ENCODE measurements at places on chromosomes 7 and 10.
A peak's percentile ranks its signal among the peaks of the same experiment; 100 is the strongest.

DNA sequence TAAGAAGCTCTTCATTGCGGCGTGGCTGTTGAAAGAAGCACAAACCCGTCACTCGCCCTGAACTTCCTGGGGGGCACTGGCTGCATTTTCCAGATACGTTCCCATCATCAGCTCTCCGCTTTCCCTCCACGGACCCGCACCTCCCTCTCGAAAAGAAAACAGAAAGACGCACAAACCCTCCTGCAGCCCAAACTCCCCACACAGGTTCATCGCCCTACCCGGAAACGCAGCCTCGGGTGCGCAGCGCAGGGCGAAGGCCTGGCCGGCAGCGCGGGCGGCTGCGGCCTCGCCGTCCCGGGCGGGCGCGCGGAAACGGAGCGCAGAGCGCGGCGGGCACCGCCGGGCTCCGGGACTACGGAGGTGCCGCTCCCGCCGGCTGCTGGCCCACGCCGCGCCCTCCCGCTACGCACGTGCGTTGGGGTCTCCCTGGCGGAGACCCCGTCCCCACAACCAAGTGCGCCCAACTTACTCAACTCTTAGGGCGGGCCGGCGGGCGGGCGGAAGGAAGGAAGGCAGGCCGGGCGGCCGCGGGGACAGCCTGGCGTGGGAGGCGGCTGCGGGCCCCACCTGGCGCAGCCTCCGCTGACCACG lies 822 bp downstream of the ZNF800 start:
- peak; percentile 26 for DNase-seq
- no peaks in the 10 kb centered on the region for H3K27me3 ChIP-seq
- peaks cover 10% of the 10 kb centered on the region for H3K4me1 ChIP-seq

DNA sequence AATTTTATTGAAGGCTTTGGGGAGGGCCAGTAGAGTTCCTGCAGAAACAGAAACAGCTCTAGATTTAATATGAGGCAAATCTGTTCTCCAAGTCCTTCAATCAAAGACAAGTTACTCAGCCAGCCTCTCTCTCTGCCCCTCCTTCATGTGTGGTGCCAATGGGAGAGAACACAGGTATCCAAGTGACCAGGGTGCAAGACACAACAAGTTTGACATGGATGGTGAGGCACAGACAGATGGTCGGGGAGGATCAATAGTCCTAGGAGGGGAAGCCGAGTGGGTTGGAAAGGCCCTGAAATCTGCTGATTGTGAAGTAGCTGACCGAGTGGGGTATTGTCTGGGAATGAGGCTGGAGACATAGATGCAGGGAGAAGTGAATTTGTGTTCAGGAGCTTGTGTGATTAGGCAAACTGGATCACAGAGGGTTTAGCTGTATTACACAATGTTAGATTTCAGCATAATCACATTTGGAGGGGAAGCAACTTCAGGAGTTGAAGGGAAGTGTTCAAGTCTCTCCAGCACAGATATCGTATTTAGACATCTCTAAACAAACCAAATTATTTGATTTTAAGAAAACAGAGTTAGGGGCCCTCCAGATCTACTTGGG lies 1.5 kb downstream of the GIMAP1 start:
- DNase-seq: no peak
- no peak overlapping the region for H3K27ac ChIP-seq
- H3K36me3 ChIP-seq: no peaks in the 10 kb centered on the region
- no peaks in the 10 kb centered on the region for H3K27me3 ChIP-seq

- no peak overlapping the region for H3K4me3 ChIP-seq
- no peaks in the 10 kb centered on the region for H3K27me3 ChIP-seq
- no peak overlapping the region for H3K27ac ChIP-seq
Measured at GRCh38 chr7:44185729-44186128, 3.5 kb downstream of the GCK start.

- H3K4me1 ChIP-seq: peaks cover 30% of the 10 kb centered on the region
- no peaks in the 10 kb centered on the region for H3K27me3 ChIP-seq
- peak overlapping the region; percentile 69 for H3K27ac ChIP-seq
- DNase-seq: peak; percentile 98
Measured at GRCh38 chr7:105352018-105352612, 36.6 kb downstream of the SRPK2 start.

- H3K4me1 ChIP-seq: peaks cover 34% of the 10 kb centered on the region
- H3K4me3 ChIP-seq: no peak overlapping the region
- no peaks in the 10 kb centered on the region for H3K36me3 ChIP-seq
- no peaks in the 10 kb centered on the region for H3K27me3 ChIP-seq
Measured at GRCh38 chr10:47165168-47165710, 134.8 kb upstream of the GDF10 start.

- H3K4me1 ChIP-seq: no peaks in the 10 kb centered on the region
- no peak overlapping the region for H3K27ac ChIP-seq
- H3K36me3 ChIP-seq: no peaks in the 10 kb centered on the region
- DNase-seq: no peak
- no peak overlapping the region for H3K4me3 ChIP-seq
- H3K27me3 ChIP-seq: no peaks in the 10 kb centered on the region
Measured at GRCh38 chr7:24510759-24511158, 62.5 kb upstream of the PALS2 start.

DNA sequence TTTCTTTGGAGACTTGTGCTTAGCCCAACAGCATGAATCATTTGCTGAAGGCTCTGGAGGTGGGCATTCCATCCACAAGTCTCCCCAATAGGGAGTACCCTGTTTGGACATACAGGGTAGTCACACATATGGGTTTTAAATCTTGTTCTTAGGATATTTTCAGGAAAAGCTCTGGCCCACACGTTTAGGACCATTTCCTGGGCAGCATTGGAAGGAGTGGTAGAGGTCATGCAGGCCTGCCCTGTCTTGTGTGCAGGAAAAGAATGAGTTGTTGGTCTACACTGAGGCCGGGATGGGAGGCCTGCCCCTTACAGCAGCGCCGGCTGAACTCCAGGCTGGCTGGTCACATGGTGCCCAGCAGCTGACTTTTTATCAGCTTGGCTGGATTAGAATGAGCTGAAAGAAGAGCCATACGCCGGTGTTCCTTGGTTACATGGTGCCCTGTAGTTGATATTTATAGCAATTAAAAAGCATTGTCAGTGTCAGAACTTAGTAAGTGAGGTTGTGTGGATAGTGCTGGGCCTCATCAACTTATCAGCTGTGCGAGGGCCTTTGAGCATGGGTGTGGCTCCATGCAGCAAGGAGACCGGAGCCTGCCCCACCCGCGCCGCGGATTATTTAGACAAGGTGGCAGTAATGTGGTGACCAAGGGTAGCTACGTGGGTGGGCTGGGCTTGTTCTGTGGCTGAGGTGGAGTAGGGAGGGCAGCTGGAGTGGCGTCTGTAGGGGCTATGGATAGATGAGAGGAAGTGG lies 28.6 kb downstream of the OGDH start:
- no peaks in the 10 kb centered on the region for H3K36me3 ChIP-seq
- DNase-seq: no peak
- H3K27ac ChIP-seq: peak overlapping the region; percentile 89
- H3K4me3 ChIP-seq: no peak overlapping the region
- no peaks in the 10 kb centered on the region for H3K27me3 ChIP-seq

GRCh38 chr7:23672033-23672432 lies 8.0 kb upstream of the FAM221A start:
- no peak for DNase-seq

All from astrocyte (in vitro differentiated cells and primary cell).